Osteoblast (primary cell): ENCODE measurements at places on chromosomes 6 and 20. TPM values are rescaled to one million over a fixed set of nuclear protein-coding genes. Genes with fewer than 3 reads are reported as not detected.
A peak's percentile ranks its signal among the peaks of the same experiment; 100 is the strongest.

DNA sequence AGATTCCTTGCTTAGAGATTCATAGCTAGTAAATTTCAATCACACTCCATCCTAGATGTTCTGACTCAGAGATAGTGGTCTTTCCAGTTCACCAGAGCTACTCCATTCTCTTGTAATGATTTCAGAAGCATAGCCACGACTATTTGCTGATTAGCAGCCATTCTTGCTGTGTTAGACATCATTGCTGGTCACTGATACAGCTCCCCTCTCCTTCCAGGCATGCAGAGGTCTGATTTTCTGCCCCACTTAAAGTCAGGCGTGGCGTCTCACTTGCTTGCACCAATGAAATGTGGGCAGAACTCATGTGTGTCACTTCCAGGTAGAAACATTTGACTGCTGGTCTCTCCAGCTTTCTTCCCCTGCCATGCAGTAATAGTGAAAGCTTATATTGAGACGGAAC, 168.9 kb upstream of the JARID2 start:
- DNase-seq = peak; percentile 27

The CCN2 gene
- 221 and 272 TPM in 2 replicates for total RNA-seq

GRCh38 chr20:31602431-31602778, 2.7 kb upstream of the ID1 start:
- peak; percentile 58 for DNase-seq

DNA sequence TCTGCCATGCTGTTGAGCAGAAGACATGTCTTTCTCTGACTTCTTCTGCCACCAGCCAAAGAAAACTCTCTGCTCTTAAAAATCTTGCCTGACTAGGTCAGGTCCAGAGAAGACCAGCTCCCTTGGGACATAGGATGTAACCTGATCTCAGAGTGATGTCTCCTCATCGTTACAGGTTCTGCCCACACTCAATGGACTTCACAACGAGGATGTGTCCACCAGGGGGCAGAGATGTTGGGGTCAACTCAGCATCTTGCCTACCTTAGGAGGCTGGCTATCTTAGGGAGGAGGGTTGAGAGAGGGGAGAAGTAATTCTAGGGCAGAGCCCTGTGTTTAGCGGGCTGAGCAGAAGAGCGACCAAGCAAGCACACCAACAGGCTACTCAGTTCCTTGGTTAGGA, 207.6 kb upstream of the CDH4 start:
- DNase-seq = no peak

The PRSS16 gene
- not detected in 2 replicates for total RNA-seq

The CLPSL2 gene
- total RNA-seq = not detected in 2 replicates

The GPLD1 gene
- total RNA-seq = 0.72 and 0.88 TPM in 2 replicates

GRCh38 chr6:90127595-90127994, 169.0 kb downstream of the BACH2 start:
- no peak for DNase-seq

The DEFB132 gene
- not detected in 2 replicates for total RNA-seq

The PAQR8 gene
- 3.5 and 3.6 TPM in 2 replicates for total RNA-seq

DNA sequence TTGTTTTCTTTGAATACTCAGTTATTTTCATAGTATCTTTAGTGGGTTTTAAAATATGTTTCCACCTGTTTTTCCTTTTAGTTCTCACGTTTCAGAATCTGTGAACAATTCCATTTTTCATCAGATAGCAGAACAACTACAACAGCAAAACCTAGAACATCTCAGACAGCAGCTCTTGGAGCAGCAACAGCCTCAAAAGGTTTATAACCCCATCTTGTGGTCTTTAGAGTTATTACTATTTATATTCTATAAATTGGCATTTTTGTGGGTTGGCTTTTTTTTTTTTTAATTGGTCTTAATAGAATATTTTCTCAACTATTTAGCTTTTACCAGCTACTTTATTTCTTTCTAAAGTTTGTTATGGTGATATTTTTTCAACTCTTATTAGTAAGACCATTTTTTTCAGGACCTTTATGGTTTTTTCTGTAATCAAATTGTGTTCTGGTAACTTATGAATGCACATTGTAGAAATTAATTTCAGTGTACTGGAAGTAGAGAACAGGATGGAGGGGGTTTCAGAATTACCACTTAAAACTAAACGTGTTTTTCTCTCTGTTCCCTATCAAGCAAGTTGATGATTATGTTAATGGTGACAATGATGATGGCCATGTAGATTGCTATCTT, 72.2 kb downstream of the SCAF8 start:
- DNase-seq = no peak

The PCSK2 gene
- not detected in 2 replicates for total RNA-seq
